Body of pancreas (tissue), 4 donors: ENCODE measurements at places on chromosomes 5 and 9.

- DNase-seq, result peak; percentile 70
These were observed 62.0 kb downstream of the ANKH start for GRCh38 chr5:14809369-14810155.

DNA sequence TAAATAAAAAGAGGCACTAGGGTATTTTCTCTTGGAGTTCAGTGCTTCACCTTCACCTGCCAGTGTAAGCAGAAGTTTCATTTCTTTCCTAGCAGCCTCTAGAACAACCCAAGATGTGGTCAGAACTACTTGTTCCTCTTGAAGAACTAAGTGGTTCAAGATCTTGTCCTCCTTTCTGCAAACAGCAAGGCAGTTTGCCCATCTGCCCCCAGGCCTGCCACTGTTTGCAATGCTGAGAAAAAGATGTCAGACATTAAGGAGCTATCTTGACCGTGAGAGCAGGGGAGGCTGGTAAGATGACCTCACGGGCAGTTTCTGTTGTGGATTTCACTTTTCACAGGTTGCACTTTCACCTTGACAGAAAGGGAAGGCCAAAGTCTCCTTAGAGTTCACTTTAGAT is 52.0 kb upstream of the KLF4 start:
- DNase-seq, result no peak

DNA sequence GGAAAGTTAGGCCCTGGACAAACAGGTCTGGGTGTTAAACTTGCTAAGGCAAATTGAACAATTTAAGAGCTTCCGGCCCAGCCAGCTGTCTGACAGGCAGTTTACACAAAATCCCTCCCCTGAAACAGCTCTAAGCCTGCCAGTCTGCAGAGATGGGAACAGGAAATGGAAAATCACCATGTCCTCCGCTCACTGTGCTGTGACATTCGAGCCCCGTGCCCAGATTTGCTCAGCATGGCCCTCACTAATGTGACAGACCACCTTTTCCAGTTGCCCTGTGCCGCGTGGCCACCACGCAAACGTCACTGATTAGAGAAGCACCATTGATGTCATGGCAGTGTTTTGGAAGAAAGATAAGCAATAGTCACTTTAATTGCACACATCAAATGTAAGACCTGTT is 41.0 kb downstream of the CCNJL start:
- DNase-seq, result no peak

GRCh38 chr5:159975462-159976019 is 33.4 kb upstream of the TTC1 start:
- DNase-seq, result no peak

GRCh38 chr9:114592356-114592755 is 4.8 kb downstream of the ATP6V1G1 start:
- no peak for DNase-seq

GRCh38 chr9:21095561-21095960 is 17.8 kb upstream of the IFNB1 start:
- no peak for DNase-seq

- DNase-seq, result no peak
These were observed 66.1 kb downstream of the HAPLN1 start for GRCh38 chr5:83654427-83654994.

DNA sequence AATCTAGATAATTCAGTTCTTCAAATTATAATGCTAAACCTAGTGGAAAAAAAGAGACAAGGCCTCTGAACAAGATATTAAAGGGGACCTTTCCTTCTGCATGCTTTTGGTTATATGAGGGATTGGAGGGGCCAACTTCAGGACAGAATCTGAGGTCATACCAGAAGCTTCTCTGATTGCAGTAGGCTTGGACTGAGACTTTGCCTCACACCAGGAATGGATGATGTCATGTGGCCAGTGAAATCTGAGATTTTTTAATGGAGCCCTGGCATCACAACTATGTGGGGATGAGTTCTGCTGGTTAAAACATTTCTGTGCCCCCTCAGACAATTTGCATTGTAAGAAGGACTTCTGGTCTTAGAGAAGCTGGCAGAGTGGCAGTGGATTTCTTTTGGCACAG is 88.6 kb downstream of the ANGPTL2 start:
- DNase-seq, result no peak

GRCh38 chr9:132978451-132979131 is at the start of gene GFI1B:
Gene GFI1B (plus strand): TSS chr9:132978694. CDS start chr9:132986679, 7,985 bp downstream.
- no peak for DNase-seq

- no peak for DNase-seq
These were observed 39.3 kb downstream of the NUDT12 start for GRCh38 chr5:103523319-103523718.

GRCh38 chr5:43354774-43355173 is 41.6 kb upstream of the HMGCS1 start:
- no peak for DNase-seq

DNA sequence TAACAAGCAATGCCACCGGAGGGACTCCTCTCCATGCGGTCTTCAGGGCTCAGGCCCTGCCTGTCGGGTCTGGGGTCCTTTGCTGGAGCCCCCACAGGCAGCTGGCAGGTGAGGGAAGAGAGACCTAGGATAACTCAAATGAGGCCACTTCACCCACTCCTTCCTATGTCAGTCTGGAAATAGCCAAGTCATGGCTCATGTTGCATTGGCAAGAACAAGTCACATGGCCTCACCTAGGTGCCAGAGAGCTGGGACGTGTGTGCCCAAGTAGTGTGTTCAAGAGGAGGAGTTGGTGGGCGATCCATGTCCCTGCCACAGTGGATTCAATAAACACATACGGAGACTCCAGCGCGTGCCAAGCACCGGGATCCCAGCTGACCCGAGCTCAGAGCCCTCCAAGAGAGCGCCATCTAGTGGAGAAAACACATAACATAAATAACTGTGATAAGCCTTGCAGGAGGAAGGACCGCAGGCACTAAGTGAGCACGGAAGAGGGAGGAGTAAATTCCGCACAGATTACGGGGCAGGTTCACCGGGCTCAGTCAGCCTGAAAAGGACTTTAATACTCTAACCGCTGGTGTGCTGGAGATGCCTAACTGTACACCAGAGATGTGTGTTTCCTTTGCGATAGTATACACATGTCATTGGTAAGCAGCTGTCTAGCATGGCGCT is 580.8 kb downstream of the CCDC171 start:
- DNase-seq, result peak; percentile 53

DNA sequence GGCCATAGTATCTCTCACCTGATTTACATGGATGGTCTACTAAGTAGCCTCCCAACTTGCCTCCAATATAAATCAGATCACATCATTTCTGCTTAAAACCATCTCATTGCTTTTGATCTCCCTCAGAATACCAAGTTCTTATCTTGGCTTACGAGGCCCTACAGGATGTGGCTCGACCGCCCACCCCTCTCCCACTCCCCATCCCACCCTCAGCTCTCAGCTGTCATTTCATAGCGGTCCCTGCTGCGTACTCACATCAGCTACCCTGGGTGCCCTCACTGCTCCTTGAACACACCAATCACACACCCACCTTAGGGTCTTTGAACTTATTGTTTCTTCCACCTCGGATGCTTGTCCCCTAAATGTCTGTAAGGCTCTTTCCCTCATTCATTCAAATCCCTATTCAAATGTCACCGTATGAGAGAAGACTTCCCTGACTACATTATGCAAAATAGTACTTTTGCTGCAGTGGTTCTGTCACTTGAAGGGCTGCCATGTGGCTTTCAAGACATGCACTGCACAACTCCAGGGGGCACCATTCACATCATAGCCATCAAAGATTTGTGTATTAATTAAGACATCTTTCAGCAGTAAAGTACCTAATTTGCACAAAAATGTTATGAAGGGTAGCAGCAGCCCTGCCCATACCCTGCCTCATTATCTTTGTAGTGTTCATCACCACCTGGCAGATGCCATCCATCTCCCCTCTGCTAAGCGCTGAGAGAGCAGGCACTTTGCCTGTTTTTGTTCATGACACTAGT is 171.1 kb downstream of the ENC1 start:
- no peak for DNase-seq

DNA sequence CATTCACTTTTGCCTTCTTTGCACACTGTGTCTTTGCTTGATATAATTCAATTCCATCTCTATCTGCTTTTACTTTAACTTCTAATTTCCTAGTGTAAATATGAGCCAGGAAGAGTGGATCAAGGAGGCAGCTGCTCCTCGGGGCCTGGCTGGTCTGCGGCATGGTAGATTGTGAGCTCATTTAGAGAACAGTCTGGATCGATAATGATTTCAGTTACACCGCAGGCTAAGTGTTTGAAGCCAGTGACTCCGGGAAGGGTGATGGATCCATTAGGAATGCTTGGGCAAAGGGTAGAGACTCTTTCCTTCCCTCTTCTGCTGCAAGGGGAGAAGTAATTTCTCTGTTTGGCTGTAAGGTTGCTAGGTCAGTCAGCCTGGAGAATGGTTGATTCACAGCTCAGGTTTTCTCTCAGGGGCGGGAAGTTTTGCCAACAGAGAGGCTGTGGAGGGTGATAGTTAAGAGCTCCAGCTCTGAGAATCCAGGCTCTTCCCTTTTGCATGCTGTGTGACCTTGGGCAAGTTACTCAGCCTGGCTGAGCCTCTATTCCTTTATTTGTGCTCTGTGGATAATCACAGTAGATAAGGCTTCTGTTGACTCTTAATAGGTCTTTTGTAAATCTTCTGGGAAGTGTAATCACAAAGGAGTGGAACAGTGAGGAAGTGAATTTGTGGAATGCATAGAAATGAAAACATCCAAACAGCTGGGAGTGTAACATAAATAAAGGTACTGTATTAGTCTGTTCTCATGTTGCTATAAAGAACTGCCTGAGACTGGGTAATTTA is 99.1 kb downstream of the PTTG1 start:
- DNase-seq, result no peak
